NCI-H1048 (cell line): ENCODE measurements at places on chromosomes 16 and 17.

GRCh38 chr16:11050944-11051343, 106.6 kb downstream of the CLEC16A start:
- no peak for DNase-seq

- DNase-seq, result no peak
Observed at GRCh38 chr16:84303023-84303422, 8.3 kb downstream of the WFDC1 start.

DNA sequence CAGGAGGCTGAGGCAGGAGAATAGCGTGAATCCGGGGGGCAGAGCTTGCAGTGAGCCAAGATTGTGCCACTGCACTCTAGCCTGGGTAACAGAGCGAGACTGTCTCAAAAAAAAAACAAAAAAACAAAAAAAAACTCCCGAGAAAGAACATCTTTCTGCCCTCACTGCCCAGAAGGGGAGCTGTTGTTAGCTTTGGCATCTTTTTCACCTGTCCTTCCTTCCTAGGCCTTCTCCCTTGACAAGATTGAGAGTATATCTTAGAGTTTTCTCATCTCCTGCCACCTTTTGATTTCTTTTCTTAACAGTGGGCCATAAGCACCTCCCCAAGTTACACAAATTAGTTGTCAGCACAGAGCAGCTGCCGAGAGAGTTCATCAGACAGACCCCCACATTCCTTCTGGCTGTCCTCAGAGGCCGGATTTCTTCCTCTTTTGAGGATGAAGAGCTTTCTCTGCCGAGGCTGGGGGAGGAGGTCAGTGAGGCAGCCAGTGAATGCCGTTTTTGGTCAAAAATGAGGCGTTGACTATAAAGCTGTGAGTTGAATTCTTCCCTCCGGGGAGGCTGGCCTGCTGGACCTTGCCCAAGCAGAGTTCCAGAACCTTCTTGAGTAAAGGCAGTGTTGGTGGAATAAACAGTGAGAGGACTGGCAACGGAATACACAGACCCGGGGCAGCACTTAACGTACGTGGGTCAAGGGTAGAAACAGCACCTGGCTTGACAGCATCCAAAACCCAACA, 127.0 kb downstream of the ABCC6 start:
- no peak for DNase-seq

GRCh38 chr17:19771971-19772630, 24.0 kb upstream of the ALDH3A1 start:
- DNase-seq, result no peak

- no peak for DNase-seq
Observed at GRCh38 chr17:43428524-43428923, 29.7 kb downstream of the ARL4D start.

DNA sequence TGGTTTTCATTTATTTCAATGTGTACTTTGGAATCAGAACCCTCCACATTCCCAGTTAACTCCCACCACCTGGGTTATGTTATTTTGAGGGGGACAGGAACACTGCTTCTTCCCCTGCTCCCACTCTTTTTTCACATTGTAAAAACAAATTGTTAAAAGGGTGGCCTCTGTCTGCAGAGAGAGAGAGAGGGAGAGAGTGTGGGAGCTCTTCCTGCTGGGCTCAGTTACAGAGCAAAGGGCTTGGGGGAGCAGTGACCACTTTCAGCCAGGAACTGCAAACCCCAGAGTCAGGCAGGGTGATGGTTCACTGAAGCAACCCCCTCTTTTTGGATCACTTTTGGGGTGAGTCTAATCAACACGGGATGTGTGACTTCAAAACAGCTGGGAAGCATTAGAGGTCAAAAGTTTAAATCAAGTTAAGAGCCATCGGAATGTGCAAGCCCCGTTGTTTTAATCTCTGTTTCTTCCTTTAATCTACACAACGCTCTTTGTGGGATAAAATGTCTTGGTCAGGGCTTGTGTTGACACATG, 577.0 kb upstream of the CDH11 start:
- DNase-seq, result no peak

DNA sequence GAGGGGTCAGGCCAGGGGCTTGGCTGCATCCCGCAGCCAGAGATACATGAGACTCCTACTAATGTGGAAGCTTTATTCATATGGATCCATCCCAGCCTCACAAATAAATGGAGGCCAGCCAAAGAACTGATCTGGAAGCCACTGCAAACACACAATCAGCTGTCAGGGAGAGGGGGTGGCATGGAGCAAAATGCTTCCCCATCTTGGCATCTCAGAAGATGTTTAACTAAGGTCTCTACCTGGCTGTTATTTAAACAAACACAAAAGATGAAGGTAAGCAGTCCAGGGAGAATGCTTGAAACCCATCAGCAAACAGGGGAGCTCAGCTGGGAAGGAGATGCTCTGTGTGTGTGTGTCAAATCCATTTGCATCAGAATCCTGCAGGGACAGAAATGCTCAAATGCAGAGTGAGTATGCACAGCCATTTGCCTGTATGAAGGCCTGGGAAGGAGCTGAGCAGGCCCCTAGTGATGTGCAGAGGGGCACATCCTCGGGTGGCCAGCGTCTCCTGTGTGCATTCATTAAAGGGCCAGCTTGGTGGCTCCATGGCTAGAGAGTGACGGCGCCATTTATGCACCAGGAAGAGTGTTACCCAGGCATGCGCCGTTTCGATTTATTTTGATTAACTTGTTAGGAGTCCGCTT, 34.2 kb upstream of the IRX3 start:
- DNase-seq, result no peak

DNA sequence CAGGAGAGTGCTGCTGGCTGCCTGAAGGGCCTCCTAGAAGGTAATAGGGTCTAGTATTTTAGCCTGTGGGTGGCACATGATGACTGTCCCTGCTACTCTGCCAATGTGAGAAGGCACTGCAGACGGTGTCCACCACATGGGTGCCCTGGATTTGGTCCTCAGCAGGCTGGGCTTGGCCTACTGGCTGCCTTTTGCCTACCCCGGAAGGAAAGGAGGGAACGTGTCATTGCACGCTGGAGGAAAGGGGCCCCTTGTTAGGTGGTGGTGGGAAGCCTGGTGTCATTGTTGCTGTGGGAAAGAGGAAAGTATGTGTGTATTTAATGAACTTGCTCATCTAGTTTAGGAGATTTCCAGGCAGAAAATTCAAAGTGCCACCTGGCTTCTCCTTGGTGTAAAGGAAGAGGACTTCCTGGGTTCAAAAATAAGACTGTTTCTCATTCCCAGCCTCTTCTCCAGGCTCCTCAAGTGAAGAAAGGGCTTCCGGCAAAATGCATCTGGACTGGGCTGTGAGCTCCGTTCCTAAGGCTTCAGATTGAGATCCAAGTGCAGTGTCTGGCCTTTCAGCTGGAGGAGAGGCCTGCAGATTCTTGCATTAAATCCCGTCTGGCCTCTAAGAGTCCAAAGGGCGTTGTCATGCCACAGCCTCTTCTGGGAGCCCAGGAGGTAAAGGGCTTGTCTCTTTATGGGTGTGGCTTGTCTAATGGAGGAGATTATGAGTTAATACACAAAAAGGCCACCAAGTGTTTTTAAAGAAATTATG, 55.1 kb downstream of the RPTOR start:
- no peak for DNase-seq

DNA sequence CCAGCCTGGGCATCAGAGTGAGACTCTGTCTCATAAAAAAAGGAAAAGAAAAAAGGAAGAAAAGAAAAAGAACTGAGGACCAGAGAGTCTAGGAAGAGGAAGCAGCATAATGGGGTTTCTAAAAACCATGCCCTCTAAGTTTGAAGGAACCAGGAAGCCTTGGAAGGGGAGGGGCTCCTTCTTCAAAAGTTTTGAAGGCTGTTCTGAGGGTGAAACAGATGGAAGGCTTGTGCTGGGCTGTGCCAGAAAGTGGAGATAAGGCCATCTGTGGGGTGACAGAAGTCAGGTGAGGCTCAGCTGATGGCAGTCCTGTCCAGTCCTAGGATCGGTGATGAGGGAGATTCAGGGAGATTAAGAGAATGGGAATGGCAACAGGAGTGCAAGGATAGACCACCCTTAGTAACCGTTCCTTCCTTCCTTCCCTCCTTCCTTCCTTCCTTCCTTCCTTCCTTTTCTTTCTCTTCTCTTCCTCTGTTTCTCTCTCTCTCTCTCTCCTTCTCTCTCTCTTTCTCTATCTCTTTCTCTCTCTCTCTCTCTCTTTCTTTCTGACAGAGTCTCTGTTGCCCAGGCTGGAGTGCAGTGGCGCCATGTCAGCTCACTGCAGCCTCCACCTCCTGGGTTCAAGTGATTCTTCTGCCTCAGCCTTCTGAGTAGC, 182.6 kb downstream of the NTN1 start:
- no peak for DNase-seq

- no peak for DNase-seq
Observed at GRCh38 chr17:2171702-2172076, 116.8 kb downstream of the HIC1 start.

DNA sequence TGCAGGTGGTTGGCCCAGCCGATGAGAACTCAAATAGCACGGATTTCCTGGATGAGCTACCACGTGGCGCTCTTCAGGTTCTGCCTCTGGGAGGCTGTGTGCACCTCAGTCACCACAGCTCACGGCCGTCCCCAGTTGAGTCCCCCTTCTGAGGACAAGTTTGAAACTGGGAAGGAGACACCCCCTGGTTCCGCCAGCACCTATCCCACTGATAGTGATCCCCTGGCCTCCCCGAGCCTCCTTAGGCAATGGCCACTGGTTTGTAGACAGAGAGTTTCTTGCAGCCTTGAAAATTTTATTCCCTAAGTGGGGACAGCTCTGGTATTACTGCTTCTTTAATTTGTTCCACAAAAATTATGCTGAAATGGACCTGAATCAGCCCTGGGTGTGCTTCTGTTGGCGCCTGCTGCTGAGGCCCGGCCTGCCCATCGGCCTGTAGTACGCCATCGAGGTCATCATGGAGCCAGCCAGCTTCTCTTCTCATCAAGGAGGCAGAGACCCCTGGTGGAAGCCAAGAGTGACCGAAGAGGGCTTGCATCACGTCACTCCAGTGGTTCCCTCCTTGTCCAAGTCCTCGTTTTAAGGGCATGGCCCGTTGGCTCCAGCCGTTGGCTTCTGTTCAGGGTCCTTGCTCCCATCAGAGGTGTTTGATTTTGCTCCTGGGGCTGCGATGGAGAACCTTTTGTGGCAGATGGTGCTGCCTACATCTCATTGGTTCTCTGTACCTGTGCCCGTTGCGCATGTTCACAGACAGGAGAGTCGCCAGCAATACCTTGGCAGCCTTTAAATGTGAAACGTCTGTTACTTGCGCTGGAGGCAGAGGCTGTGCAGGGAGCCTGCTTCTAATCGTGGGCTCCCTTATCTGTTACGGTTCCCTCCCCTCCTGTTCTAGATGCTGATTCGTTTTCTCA, 9.3 kb downstream of the SMCR8 start:
- DNase-seq, result no peak

DNA sequence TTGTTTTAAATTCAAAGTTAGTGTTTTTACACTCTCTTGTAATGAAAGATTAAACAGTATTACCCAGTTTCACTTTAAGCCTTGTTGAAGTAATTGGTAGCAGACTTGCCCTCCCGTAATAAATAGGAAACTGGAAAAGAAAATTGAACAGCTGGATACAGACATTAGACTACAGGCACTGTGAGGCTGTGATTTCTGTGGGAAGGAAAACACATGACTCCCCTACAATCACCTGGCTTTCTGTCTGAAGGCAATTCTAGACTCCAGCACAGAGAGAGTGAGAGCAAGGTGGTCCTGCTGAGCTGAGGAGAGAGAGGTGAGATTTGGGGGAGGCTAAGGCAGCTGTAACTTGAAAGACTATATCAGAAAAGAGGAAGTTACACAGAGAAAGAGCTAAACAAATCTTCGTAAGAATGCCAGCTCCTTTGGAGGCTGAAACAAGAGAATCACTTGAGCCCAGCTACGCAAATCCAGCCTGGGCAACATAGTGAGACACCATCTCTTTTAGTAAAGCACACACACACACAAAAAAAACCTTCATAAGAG, 57.8 kb upstream of the CDYL2 start:
- no peak for DNase-seq

GRCh38 chr16:84988328-84989080, 22.8 kb downstream of the ZDHHC7 start:
- DNase-seq, result no peak

- no peak for DNase-seq
Observed at GRCh38 chr17:46028981-46029565, 30.0 kb downstream of the STH start.

DNA sequence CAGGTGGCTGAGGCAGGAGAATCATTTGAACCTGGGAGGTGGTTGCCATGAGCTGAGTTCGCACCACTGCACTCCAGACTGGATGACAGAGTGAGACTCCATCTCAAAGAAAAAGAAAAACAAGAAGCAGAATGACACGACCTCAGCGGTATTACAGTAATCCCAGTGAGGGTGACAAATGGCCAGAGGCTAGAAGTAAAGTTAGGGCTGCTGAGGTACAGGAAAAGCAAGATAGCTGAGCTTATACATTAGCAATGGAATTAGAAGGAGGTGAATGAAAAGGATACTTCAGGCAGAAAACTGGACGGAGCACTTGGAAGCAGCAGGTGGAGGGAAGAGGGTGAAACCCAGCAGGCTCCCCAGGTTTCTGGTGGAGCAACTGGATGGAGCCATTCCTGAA, 26.1 kb upstream of the AMZ2 start:
- DNase-seq, result no peak

GRCh38 chr17:36153895-36154610, 22.4 kb downstream of the TBC1D3B start:
- DNase-seq, result no peak

DNA sequence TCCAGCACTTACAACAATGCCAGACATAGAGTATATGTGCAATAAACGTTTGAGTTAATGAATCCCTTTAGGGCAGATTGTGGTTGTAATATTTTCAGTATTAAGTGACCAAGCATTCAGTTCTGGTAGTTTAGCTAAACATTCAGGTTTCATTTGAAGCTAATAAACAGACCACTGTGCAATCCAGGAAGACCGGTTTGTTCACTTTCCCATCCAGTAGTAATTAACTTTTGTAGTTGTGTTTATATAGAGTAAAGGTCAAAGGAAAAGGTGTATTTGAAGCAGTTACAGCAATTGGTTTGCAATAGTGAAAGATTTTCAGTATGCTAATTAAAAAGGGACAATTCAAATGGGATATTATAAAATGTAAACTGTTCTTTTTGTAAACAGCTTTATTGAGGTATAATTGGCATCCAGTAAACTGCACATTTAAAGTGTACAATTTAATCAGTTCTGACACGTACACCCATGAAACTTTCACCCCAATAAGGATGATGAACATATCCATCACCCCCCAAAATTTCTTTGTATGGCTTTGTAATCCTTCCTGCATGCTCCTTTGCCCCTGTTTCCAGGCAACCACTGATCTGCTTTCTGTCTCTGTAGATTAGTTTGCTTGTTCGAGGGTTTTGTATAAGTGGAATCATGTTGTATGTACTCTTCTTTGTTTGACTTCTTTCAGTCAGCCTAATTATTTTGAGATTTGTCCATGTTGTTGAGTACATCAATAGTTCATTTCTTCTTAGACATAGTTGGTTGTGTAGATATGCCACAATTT, 26.3 kb downstream of the MRTFB start:
- peak; percentile 42 for DNase-seq

GRCh38 chr17:81715107-81715871, 3.2 kb downstream of the SLC25A10 start:
- DNase-seq, result no peak
